Activated naive CD4-positive, alpha-beta T cell (primary cell): ENCODE measurements at places on chromosomes 11 and 22.

- DNase-seq: no peak
Measured at GRCh38 chr11:46436113-46436512, 44.5 kb upstream of the CHRM4 start.

DNA sequence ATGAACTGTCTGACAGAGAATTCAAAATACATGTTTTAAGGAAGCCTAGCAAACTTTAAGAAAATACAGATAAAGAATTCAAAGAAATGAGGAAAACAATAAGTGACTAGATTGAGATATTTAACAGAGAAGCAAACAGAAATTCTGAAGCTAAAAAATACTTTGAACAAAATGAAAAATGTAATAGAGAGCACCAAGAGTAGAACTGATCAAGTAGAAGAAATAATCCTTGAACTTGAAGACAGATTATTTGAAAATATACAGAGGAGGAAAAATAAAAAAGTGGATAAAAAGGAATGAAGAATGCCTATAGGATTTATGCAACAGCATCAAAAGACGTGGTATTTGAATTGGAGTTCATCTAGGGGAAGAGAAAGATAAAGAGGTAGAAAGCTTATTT is 101.9 kb upstream of the OR4B1 start:
- DNase-seq: no peak

DNA sequence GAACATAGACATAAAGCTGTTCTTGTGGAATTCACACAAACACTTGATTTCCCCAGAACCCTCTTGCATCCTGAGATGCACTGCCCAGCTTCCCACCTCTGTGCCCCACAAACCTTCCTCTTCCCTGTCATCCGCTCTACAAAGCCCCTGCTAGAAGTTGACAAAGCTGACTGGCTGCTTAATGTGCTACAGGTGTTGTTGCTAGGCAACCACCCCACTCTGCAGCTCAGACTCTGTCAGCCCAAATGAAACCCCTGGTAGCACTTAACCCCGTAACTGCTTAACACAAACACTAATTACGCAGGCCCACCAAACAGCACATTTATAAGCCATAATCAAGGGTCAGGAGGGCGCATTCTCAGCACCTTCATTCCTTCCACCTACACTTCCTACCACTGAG is 172.0 kb upstream of the CADM1 start:
- no peak for DNase-seq

- no peak for DNase-seq
Measured at GRCh38 chr11:1120532-1121330, 37.0 kb upstream of the MUC5AC start.

GRCh38 chr11:77278595-77279506 is 22.6 kb downstream of the GDPD4 start:
- DNase-seq: no peak

DNA sequence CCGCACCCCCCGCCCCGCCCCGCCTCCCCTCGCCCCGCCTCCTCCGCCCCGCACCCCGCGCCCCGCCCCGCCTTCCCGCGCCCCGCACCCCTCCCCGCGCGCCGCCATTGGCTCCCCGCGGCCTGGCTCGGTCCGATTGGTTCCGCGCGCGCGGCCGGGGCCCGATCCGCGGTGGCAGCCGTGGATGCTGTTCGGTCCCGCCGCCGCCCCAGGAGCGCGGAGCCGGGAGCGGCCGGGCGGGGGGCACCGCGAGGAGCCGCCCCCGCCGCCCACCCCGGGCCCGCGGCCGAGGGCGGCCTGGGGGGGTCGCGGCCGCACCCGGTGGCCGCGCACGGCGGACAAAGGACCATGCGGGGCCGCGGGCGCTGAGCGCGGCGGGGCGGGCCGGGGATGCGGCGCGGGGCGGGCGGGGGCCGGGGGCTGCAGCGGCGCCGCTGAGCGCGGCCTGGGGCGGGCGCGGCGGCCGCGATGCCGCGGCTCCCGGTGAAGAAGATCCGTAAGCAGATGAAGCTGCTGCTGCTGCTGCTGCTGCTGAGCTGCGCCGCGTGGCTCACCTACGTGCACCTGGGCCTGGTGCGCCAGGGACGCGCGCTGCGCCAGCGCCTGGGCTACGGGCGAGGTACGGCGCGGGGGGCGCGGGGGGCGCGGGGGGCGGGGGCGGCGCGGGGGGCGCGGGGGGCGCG is at the start of gene B4GALNT4:
TSS of gene B4GALNT4 (plus strand) at position 164 of the 683 bp plus-strand sequence. CDS start at position 469, 305 bp downstream.
- no peak for DNase-seq

DNA sequence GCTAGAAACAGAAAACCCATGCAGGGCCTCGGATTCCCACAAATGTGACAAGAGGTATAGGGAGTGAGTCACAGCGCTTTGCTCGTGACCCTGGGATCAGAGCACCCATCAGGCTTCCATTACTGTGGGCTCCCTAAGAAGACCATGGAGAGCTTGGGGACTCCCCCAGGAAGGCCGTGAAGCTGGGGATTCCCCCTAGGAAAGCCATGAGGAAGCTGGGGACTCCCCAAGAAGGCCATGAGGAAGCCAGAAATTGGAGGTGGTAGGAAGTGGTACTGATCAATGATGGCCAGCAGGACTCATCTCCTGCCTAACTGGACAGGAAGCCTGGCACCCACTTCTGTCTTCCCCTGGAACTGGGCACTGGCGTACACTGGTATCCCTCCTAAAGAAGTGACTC is 10.1 kb upstream of the DCPS start:
- DNase-seq: no peak

DNA sequence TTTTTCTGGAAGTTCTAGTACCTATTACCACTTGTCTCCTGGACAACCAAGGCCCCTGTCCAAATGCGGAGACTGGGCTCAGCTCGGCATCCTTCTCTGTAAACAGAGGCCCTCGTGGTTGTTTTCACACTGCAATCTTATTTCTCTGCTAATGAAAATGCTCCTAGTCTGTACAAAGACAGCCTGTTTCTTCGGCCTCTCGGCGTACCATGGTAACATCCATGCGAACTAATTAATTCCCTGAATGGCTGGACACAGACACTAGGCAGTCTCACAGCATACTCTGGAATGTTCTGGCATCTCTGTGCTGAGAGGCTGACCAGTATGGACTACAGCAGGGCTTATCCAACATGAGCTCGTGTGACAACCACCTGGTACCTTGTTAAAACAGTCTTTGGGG is 5.7 kb downstream of the POLR3H start:
- DNase-seq: no peak

GRCh38 chr11:115578275-115578674 is 74.1 kb upstream of the CADM1 start:
- no peak for DNase-seq

DNA sequence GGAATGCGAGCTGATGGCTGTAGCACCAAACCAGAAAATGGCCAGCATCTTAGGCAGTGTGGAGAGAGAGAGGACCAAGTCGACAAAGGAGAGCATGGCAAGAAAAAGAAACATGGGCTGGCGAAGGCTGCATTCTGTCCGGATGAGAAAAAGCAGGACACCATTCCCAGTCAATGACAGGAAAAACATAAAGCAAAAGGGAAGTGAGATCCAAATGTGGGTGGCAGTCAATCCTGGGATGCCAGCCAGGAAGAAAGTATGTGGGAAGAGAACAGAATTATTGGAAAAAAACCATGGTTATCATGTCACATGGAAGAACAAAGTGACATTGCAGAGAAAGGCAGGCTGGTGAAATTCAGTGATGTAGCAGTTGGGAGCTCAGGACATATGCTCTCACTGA is 36.9 kb upstream of the OR56A1 start:
- no peak for DNase-seq

DNA sequence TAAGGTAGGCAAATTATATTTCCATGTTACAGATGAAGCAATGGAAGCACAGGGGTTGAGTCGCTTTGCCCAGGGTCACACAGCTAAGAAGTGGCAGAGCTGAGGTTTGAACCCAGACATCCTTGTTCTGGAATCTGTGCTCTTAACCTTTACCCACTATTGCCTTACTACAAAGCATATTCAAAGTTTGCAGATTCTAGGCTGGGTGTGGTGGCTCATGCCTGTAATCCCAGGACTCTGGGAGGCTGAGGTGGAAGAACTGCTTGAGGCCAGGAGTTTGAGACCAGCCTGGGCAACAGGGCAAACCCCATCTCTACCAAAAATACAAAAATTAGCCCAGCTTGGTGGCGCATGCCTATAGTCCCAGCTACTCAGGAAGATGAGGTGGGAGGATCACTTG is 27.8 kb upstream of the TFIP11 start:
- no peak for DNase-seq

DNA sequence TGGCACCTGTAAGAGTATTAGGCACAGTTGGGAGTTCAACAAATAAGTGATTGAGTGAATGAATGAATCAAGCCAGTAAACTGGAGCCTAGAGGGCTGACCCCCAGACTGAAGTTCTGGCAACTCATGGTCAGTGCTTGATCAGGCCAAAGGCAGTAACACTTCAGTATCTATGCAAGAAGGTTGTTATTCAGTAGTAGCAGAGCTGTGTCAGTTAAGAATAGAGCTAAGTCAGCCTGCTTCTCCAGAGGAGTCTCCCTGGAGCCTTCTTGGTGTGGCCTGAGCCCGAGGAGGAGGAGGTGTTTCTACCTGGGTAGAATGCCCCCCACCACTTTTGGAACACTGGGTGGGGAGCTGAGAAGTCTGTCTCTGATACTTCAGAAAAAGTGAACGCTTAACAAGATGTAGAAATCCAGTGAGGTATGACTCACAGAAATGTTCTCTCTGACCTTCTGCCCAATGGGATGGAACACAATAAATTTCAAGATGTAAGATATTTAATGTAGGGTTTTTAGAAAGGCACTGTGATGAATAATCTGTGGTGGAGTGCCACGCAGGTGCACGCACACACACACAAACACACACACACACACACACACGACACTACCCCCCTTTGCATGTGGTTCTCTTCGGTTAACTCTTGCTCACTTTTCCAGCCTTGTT is 219.9 kb downstream of the HIPK3 start:
- DNase-seq: no peak

GRCh38 chr11:129374993-129375750 is 476 bp upstream of the BARX2 start:
- DNase-seq: no peak

GRCh38 chr11:28514391-28514790 is 406.2 kb downstream of the METTL15 start:
- DNase-seq: no peak

GRCh38 chr11:117411736-117412135 is 84.1 kb downstream of the CEP164 start:
- no peak for DNase-seq

DNA sequence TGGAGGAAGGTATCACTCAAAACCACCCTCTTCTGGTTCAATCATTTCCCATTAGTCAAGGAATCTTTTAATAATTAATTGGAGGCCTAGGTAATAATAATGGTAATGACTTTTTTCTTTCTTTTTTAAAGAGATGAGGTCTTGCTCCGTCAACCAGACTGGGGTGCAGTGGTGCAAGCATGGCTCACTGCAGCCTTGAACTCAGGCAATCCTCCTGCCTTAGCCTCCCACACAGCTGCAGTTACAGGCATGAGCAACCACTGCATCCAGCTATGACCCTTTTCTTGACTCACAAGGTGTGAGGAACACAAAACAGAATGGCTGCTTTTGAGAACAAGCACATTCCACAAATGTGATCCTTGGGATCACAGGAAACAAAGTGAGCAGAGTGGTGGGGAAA is 3.6 kb downstream of the POLDIP3 start:
- DNase-seq: no peak

DNA sequence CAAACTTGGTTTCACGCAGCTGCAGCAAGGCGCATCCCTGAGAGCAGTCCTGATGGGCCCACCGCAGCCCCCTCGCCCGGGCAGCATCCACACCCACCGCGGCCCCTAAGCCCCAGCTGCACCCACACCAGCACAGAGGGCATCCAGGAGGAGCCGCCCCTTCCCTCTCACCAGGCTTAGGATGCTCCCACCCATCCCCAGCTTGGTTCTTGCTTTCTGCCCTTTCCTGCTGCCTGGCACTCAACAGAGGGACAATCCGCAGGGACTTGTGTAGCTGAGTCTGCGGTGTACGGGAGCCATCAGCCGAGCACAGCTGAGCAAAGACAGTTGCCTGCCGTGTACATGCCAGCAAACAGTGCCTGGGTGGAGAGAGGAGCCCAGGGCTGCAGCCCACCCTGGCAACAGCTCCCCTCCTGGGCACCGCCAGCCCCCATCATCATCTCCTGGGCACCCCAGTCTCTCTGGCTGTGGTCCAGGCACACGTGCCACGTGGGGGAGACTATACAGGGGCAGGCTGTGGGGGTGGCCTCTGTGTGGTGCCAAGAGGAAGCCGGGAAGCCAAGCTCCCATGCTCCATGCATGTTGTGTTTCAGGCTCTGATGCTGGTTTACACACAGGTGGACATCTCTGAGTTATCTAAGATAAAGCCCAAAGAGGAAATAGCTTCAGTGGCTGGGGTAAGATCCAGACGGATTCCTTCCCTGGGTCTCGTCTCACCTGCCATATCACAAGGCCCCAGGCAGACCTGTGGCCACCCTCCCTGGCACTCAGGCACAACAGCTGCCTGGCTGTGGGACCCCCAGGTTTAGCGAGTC is 36.0 kb upstream of the GNB1L start:
- no peak for DNase-seq

GRCh38 chr11:35043936-35044335 is 95.0 kb upstream of the CD44 start:
- DNase-seq: no peak

- no peak for DNase-seq
Measured at GRCh38 chr22:38135133-38135706, 24.7 kb upstream of the BAIAP2L2 start.

- DNase-seq: no peak
Measured at GRCh38 chr11:99814738-99815137, 794.0 kb downstream of the CNTN5 start.

- no peak for DNase-seq
Measured at GRCh38 chr11:121964591-121964990, 151.4 kb downstream of the BLID start.

DNA sequence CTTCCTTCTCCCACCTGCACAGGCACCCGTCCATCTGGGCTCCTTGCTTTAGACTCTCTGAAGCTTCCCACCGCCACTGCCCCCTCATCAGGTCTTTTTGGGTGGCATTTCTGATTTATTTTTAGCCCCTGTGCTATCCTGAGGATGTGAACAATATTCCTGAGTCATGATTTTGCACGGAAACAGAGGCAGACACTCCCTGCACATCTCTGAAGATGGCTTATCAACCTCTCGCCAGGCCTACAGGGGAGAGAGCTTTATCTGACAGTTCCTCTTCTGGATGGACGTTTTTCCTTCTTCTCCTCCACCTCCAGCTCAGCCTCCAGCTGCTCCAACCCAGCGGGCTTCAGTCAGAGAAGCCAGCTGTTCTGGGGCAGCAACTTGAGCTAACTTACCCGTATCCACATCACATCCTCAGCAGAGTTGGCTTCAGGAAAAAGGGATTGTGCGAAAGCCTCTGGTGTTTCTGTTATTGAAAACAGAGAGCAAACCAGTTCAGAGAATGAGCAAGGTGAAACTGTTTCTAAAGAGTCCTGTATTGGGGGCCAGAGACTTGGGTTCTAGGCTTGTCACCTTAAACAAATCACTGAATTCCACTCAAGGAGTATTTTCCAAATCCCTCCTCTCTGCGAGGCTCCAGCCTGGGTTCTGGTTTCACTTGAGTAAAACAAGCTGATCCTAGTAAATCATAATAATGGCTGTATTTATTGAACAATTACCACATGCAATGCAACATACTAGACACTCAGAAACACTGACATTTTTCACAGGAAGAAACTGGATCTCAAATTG is 33.1 kb upstream of the ETS1 start:
- DNase-seq: no peak
